A549 (cell line): ENCODE measurements at places on chromosomes 16 and 17.

GRCh38 chr16:24734382-24734781 is 4.9 kb downstream of the TNRC6A start:
- no peak for DNase-seq

GRCh38 chr17:1643999-1644492 is 1.5 kb downstream of the SCARF1 start:
- DNase-seq: no peak

DNA sequence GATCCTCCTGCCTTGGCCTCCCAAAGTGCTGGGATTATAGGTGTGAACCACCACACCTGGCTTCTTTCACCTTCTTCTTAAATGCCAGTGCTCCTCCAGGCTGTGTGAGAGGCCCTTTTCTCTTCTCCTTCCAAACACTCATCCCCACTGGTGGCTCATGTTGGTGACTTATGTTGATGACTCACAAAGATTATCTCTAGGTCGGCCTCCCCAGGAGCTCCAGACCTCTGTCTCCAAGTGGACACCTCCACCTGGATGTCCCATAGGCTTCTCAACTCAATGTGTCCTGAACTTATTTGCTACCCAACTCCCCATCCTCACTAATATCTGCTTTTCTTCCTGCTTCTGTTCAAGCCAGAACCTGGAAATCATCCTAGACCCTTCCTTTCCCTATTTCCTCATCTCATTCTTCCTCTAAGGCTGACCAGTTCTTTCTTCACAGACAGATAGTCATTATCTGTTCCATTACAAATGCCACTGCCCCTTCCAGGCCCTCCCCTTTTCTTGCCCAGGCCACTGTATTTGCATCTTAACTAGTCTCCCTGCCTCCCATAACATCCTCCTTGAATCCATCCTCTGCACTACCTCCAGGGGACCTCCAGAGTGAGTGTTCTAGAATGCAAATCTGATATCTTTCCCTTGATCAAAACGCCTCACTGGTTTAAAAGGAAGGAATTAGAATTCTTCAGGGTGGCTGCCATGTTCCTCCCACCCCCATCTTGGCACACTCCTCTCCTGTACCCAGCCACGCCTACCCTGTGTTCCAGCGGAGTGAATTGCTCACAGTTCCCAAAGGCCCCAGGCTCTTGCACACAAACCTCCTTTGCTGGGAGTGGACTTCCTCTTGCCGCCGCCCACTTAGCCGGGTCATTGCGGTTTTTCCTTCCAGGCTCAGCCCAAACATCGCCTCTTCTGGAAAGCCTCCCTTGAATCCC is 34.8 kb upstream of the FBXO47 start:
- DNase-seq: no peak

GRCh38 chr17:77396610-77397009 is 255.8 kb downstream of the SEC14L1 start:
- no peak for DNase-seq

GRCh38 chr17:63647936-63648335 is 25.7 kb downstream of the MAP3K3 start:
- no peak for DNase-seq

GRCh38 chr17:64180089-64181073 is 50.4 kb upstream of the ERN1 start:
- no peak for DNase-seq

DNA sequence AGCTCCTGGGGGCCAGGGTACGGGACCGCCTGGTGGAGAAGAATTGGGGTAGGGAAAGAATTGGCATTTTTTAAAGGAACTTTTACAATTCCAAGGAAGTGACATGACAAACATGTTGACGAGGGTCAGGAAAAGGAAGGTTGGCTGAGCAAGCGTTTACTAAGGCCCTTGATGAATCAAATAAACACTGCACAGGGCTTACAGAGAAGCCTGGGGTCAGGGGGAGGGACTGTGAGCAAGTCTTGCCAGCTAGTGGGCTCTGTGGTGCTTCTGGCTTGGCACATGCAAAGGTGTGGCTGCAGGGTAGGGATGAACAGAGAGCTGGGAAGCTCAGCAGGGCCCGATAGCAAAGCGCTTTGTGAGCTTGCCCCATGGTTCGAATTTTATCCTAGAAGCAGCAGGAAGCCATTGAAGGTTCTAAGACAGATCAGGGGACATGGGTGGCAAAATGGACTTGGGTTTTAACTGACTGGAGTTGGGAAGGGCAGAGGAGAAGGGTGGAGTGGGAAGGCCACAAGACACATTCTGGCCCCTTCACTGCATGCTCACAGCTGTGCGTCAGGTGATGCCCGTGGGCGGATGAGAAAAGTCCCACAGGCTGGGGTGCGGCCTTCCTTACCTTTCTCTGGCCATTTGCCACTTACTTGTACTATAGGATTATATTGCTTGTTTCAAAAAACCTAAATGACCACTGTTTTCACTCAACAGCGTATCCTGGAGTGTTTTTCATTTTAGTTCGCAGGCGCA is 117.8 kb downstream of the SOCS1 start:
- DNase-seq: no peak

GRCh38 chr17:66444031-66444430 is 141.6 kb downstream of the PRKCA start:
- DNase-seq: no peak

DNA sequence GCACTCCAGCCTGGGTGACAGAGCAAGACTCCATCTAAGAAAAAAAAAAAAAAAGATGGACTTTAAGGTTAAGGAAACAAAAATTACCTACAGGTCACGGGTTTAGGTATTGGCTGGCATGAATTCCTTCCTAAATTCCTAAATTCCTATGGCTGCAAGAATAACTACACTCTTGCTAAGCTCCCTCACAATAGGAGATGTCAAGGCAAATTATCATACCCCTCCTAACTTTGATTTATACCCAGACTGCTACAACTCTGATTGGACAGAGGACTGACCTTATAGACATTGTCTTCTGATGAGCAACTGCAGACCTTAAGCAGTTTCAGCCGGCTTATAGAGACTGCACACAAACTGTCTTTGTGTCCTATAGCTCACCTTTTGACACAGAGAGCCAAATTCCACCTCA is 25.1 kb upstream of the TMC7 start:
- no peak for DNase-seq

- peak; percentile 33 for DNase-seq
These were observed 147.8 kb downstream of the MSI2 start for GRCh38 chr17:57404073-57404472.

DNA sequence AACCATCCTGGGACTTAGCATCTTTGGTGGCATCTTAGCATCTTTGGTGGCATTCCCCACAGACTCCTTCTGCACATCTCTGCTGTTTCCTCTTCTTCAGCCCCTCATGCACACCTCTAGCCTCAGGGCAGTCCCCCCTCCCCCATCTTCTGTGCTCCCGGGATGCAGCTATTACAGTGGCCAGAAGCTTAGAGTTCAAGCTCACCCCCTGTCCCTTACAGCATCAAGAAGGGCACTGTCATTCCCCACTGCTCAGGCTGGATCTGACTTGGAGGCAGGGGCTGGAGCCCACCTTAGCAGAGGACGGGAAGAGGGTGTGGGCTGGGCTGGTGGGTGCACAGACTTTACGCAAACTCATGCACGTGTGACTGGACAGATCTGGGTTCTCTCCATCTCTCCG is 650 bp downstream of the EPN3 start:
- DNase-seq: no peak

- DNase-seq: no peak
These were observed 1.6 kb downstream of the MAFG start for GRCh38 chr17:81925860-81926450.

DNA sequence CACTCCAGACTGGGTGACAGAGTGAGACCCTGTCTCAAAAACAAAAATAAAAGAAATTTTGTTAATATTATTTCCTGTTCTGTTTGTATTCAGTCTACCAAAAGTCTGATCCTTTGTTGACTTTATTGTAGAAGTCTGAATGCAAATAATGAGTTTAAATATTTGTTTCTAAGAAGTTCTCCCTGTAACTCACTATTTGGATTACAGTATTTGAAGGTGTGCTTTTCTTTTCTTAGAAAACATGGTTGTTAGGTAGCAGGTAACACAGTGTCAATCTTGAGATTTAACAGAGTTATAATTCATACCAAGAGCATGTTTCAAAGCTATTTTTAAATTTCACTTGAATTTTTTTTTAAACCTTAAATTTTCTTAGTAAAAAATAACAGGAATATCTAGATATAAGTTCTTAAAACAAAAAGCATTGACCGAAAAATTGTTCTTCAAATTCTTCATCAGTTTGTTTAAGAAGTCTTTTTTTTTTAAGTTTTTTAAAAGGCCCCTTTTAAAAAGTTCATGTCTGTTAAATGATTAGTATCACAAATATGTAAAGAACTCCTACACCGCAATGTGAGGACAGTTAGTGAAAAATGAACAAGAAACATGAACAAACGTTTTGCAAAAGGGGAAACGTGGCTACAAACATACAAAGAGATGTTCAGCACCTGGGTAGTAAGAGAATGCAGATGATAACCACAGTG is 35.0 kb downstream of the GAN start:
- DNase-seq: no peak

- no peak for DNase-seq
These were observed 33.7 kb upstream of the ZNF750 start for GRCh38 chr17:82873521-82873920.
